Stimulated activated CD8-positive, alpha-beta memory T cell treated with anti-CD3 and anti-CD28 coated beads, Interleukin-15, amount 100 ng/mL, for 1 hour (primary cell): ENCODE measurements at places on chromosomes 6 and 20.

GRCh38 chr6:157398151-157398550 is 17.2 kb downstream of the ZDHHC14 start:
- DNase-seq, result no peak

- no peak for DNase-seq
These were observed 11.8 kb downstream of the ROMO1 start for GRCh38 chr20:35710884-35711587.

GRCh38 chr6:8415280-8415679 is 20.1 kb downstream of the SLC35B3 start:
- no peak for DNase-seq

- DNase-seq, result no peak
These were observed 35.5 kb downstream of the HEBP2 start for GRCh38 chr6:138439546-138439945.

- DNase-seq, result no peak
These were observed 5.3 kb downstream of the SLC26A8 start for GRCh38 chr6:36019167-36019566.

DNA sequence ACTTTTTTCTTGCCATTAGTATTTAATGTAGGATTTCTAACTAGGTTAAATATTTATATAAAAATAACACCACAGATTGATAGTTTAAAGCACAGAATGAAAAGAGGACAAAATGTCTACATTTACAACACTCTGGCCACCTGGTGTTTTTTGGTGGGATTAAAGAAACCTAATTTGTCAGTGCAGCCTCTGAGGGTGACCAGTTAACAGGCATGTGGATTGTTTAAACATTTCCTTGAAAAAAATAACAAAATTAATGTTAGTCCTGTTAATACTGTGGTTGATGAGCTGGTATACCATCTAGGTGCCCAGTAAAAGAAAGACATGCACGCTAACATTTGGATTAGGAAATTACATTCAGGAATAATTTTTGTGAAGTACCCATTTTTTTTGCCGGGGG is 8.8 kb downstream of the SLC9A8 start:
- DNase-seq, result no peak

DNA sequence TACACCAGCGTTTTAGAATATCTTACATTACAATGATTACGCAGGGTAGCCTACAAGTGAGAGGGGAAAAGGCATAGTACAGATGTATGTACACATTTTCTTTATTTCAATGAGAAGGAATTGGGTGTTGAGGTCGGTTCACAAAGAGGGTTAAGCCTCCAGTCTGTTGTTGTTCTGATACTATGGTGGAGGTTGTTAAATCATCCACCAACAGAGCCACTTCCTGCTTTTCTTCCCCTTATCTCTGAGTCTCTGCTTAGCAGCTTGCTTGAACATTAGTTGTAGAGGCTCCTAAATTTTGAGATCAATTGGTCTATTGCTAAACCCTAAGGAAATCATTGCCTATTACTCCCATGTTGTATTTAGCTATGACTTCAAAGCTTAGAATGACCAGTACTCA is 7.3 kb downstream of the RGS17 start:
- no peak for DNase-seq

DNA sequence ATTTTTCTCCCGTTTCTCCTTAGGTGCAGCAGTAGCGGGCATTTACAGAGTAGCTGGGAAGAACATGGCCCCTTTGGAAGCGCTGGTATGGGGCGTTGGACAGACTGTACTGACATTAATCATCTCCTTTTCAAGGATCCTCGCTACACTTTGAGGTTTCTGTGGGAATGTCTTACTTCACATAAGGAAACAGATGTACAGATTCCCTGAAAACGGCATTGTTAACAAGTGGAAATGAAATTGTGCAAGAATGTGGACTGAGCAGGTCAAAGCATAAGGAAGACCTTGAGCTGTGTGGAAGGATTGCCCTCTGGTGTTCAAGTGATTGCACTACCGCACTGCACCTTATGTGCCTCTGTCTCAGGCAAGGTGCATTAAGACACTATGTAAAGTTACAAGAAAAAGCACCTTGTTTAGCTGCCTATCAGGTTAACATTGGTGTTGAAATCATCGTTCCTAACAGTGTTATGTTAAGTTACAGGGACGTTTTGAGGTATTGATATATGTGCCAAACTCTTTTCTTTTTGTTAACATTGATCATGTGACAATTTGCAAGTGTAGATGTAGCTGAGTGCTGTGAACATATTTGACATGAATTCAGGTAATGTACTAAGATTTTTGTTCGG is 38.0 kb downstream of the TMEM170B start:
- peak; percentile 14 for DNase-seq

DNA sequence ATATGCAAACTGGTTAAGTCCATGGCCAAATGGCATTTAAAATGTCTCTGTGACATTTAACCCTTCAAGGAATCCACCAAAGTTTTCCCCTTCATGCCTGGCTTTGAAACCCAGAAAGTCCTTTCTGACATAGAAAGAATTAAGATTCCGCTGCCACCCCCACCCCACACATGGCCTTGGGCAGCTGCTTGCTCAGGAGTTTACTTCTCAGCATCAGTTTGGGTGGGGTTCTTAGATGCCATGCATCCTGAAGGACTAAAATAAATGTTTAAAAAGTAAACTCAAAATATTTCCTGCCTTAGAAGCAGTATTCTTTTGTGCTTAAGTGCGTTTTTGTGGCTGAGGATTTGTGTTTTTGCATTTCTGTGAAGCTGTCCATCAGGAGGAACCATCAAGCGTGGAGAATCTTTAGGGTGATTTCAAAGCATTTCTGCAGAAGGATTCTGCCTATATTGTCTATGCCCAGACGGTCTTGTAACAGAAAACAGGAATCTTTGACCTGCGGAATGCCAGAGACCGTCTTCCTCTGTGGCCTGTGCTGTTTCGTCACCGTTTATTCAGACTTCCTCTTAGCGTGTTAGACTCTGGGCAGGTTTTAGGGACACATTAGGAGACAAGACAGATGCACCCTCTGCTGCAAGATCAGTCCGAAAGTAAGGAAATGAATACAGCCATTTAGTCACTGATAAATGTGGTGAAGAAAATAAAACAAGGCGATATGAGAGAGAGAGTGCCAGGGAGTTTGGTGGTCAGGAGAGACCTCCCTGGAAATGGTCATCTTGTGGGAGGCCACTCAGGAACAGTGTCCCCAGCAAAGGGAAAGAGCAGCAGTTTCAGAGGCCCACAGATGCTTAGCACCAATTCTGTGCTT is 6.2 kb downstream of the DUSP22 start:
- DNase-seq, result no peak

DNA sequence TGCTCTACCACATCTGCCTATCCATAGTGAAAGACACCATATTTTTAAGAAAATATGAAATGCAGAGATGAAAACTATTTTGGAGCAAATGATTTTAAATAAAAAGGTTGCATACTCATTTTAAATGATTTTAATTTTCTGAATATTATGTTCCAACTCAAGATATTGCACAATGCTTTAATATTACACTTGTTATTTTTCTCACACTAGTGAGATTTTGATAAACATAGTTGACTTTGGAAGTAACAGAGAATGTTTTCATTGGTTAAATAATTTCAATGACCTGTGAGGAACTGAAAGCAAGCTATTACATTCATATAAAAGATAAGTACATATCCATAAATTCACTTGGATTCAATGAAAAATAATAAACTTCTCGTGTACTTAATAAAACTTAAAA is 7.2 kb upstream of the TMEM30A start:
- DNase-seq, result no peak

DNA sequence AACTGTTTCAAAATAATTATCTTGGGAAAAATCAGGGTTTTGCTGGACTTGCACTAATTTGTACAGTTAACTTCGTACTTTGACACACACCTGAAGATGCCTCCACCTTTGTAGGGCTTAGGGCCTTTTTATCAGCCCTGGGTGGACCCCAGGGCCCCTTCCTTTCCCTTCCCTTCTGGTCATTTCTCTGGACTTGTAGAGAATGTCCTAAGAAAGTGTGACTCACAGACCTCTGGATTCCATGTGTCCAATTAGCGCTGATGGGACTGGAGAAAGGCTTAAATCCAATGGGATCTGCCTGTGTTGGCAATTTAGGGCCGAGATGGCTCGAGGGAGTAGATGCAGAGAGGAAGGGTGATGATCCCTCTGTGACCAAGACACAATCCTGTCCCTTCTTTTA is 9.3 kb downstream of the TRIM15 start:
- no peak for DNase-seq

DNA sequence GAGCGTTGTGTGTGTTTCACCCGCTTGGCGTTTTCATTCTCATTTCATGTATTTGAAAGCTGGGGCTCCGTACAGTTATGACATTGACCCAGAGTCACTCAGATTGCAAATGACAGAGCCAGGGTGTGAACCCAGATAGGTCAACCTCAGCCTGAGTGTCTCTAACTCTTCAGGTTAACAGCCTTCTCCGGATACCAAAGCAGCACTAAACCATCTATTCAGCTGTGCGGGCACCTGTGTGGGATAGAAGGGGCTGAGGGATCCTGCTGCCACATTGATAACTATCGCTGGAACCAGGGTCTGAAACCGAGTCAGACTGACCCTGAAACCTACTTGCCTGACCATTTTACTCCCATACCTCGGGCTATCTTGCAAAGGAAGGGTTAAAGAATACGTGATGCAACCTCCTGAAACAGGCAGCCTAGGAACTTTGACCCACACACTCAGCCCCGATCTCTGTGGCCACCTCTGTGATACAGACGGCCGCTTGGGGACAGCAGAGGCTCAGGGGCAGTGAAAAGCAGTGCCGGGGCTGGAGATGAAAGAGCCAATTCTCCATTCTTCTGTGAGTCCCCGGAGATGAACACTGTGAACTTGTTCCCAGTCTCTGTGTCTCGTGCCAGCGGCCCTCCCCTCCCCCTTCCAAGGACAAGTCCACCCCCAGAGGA is 233.5 kb upstream of the QKI start:
- no peak for DNase-seq

DNA sequence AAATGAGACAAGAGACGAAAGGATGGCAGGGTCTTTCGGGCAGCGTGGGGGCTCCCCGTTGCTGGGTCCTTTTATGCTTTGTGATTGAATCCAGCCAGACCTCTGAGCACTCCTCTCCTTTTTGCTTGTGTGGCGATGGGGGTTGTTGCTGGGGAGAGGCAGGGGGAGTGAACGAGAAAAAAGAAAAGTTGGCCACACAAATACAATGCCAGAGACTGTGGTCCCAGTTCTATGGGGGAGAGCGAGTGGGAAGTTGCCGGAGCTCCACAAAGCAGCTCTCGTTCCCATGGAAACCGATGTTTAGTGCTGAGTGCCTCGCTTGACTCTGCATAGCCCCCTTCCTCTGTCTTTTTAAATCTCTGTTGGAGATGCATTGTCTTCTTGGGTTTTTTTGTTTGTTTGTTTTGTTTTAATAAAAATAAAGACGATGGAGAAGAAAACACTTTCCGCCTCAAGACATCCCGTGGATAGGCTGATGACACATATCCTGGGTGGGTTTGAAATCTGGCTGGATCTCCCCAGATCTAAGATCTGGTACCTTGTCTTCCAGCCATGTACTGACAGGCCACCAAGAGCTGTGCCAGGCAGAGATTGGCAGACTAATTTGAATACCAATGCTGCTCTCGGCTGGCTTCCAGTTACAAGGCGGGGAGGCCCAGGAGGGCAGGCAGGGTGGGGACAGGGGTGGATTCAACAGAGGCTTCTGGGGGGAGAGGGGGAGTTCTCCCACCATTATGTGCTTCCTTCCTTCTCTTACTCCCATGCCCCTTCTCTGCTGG is 529.3 kb downstream of the QKI start:
- no peak for DNase-seq

GRCh38 chr6:40954446-40955177 is 84.4 kb downstream of the UNC5CL start:
- no peak for DNase-seq

- no peak for DNase-seq
These were observed 144.0 kb downstream of the CDC5L start for GRCh38 chr6:44531442-44532015.

- no peak for DNase-seq
These were observed 2.7 kb downstream of the BCAS1 start for GRCh38 chr20:54067606-54068174.

DNA sequence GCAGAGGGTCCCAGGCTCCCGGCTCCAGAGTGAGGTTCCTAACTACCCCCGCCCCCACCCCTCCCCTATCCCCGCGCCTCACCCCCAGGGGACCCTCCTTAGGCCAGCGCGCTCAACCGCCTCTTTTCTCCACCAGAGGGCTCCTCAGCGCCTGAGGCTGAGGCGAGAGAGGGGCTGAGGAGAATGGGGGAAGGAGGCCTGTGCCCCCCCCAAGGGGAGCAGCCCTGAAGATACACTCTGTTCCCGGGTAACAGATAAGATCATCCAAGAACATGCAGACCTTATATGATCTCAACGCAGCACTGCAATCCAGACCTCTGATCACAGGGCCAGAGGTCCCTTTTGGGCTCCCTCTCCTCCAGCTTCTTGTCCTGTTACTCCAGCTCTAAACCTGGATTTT is 43.3 kb upstream of the MRPS10 start:
- DNase-seq, result no peak

DNA sequence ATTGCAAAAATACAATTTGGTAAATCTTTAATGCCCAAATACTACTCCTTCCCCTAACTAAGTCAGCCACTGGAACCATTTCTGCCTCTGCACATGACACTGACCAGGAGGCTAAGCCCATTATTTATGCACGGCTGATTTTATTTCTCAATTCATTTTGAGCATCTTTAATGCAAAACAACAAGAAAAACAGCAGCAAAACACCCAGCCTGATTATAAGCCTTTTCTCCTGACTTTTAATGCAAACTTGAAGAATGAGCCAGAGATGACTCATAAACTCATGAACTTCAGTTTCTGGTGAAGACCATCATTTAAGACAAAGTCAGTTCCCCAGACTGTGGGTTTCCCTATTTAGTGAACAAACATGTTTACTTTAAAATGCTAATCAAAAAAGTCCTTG is 51.6 kb downstream of the CYP24A1 start:
- DNase-seq, result no peak

GRCh38 chr6:64376394-64376793 is 740.8 kb downstream of the PHF3 start:
- no peak for DNase-seq

DNA sequence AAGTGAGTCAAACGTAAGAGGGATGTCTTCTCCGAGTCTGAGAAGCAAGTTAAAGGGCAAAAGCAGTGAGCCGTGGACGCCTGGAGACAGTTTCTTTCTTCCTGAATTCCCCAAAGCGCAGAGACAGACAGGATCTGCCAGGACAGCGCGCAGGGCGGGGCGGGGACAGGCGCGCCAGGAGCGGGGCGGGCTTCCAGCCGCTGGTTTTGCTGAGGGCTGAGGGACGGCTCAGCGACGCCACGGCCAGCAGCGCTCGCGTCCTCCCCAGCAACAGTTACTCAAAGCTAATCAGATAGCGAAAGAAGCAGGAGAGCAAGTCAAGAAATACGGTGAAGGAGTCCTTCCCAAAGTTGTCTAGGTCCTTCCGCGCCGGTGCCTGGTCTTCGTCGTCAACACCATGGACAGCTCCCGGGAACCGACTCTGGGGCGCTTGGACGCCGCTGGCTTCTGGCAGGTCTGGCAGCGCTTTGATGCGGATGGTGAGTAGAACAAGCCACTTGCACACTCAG is at the start of gene SCGN:
SCGN (plus strand) TSS at position 209 of the 509 bp plus-strand sequence; CDS start at position 398, 189 bp downstream.
- no peak for DNase-seq
